ENCODE measurements at places on chromosomes 12 and 14.

DNA sequence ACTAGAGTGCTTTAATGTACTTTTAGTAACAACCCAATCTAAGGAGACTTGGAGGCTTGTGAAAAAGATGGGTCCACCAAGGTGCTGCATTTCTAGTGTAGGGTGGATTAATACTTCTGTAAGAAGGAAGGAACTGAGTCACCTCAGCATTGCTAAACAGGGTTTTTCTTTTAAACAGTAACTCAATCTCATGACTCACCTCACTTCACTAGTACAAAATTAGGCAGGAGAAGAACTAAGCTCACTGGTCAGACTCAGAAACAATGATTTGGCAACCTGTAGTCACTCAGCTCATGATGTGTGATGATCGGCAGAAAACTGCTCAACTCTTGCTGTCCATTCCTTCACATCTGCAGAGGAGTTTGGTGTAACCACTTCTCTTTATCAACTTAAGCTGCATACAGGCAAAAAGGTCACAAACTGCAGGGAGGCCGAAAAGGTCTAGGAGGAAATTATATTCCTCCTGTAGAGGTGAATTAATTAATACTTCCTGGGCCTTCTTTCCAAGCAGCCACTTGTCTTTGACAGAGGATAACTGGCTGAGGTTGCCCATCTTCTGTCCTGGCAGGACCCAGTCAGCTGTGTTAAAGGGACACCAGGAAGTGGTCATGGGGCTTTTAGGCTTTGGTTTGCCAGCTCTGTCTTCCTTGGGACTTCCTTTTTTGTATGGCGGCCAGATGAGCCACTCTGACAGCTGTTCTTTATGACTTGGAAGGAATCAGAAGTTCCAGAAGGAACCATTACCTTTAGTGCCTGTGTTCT lies 466.9 kb downstream of the FUT8 start:
- DNase-seq: no peak

DNA sequence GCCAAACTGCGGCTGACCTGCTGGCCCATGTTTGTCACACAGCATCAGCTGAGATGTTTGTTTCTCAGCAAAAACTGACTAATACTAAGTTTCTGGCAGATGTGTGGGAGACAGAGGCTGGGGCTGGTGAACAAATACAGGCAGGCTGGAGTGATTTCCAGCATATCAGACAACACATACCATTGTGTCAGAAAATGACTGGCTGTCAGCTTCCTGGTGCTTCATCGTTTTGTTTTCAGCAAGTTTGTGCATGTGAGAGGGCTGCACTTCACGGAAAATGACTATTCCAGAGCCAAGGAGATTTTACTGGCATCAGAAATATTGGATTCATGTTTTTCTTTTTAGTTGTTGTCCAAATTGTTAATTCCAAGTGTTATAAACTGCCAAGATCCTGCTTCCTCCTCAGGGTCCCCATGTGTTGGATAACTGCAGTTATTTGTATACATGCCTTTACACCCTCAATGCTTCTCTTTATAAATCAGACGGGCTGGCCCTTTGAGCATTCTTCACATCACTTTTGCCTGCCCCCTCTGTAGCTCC lies 145.7 kb downstream of the GALC start:
- DNase-seq: no peak

DNA sequence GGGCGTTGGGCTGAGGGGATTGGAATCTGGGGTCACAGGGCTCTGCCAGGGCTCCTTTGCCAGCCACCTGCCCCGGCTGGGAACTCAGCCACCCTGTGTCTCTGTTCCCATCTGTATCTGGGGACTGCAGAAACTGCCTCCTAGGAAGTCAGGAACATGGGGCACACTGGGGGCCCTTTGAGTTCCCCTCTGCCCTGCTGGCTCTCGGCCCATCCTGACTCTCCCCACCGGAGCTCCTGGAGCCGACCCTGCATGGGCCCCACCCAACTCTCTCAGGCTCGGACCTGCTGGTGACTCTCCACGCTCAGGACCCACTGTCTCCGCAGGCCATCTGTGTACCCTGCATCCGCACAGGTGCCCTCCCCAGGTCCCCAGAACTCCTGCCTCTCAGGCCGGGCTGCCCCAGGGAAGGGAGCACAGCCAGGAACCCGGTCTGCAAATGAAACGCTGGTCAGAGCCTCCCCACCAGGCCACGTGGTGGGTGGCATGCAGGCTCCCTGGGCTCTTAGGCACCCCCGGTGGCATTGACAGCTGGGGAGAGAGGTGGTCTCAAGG lies 82.8 kb downstream of the KIF26A start:
- DNase-seq: no peak

DNA sequence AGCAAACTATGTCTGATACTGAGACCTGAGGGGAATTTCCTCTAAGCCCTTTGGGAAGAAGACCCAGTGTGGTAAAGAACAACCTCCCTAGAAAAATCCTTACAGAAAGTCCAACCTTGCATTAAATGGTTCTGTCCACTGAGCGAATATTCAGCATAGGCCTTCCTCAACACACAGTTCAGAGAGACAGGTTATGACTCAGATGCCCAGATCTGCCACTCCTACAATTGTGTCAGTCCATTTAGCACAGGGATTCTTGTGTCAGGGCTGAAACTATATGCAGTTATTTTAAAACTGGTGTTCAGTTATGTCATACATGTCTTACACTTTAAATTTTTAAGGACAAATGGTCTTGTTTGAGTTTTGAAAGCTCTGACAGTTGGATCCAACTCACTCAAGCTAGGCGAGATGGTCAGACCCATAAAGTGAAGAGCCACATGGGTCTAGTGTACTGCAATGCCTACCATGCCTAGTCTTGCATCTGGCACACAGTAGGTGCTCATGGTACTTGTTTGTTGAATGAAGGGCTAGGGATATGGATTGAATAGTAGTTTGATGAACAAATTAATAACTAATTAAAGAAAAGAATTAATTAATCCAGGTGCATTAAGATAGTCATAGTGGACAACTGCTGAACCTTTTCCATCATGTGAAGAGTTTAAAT lies 207.5 kb upstream of the PWP1 start:
- no peak for DNase-seq

DNA sequence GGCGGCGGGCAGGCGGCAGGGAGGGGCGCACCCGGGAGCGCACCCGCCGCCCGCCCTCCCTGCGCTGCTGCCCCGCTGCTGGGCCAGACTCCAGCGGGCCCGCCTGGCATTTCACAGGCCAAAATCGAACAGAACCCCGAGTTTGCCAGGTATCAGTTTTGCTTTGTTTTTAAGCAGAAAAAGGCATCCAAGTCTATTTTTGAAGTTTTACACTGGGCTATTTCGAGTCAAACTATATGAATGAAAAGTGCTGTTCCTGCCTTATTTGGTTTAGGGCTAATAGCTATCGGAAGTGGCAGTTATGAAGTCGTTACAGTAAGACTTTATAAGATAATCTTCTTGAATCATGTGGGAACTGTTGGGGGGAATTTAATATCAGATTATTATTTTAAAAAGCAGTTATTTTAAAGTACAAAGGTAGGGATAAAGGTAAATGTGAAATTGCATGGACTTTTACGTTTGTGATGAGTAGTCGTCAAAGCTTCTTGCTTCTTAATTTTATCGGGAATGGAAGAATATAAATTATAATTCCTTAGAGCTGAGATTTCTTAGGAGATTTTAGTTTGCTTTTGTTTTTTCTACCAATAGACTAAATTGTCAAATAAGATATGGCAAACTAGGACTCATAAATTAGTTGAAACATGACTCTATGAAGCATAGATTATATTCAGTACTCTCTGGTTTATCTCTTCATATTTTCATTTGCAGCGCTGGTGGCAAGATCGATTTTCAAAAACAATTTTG lies 1.1 kb downstream of the MSRB3 start:
- no peak for DNase-seq

GRCh38 chr14:68941820-68942219 lies 37.3 kb downstream of the ACTN1 start:
- DNase-seq: no peak

- DNase-seq: no peak
Measured at GRCh38 chr14:54481695-54482094, 7.1 kb downstream of the GMFB start.

- no peak for DNase-seq
Measured at GRCh38 chr14:104784846-104785707, 10.5 kb downstream of the AKT1 start.

- no peak for DNase-seq
Measured at GRCh38 chr14:55592436-55592835, 12.4 kb downstream of the KTN1 start.

DNA sequence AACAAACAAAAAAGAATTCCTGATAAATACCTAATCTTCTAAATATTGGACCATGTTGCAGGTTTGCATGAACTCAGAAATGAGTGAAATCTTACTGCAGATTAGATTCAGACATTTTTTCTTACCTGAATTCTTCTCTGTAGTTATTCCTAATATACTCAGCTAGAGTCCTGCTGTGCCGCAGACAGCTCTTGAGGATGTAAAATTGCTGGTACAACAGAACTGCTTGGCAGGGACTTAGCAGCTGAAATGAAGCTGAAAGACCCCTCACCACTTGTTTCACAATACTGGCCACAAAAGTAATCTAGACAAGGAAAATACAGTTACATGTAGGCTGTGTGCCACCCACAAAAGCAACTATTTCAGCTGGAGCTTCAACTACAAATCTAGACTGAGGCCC lies 48.3 kb upstream of the KICS2 start:
- DNase-seq: no peak

GRCh38 chr12:89228491-89228890 lies 123.8 kb downstream of the DUSP6 start:
- DNase-seq: no peak

DNA sequence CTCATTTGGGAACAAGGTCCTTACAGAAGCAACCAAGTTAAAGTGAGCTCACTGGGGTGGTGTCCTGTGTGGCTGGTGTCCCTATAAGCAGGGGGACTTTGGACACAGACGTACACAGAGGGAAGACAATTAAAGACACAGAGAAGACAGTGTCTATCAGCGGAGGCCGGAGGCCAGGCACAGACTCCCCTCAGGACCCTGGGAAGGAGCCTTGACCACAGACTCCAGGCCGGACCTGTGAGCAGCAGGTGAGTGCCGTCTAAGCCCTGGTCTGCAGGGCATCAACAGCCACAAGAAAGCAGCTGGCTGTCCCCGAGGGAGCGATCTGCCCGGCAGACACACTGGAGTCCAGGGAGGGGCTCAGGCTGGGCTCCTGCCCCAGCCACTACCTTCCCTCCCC lies 219.1 kb upstream of the C14orf180 start:
- DNase-seq: no peak

- no peak for DNase-seq
Measured at GRCh38 chr12:55057481-55057880, 37.7 kb downstream of the NEUROD4 start.

GRCh38 chr14:88895116-88895515 lies 70.7 kb downstream of the TTC8 start:
- DNase-seq: no peak

DNA sequence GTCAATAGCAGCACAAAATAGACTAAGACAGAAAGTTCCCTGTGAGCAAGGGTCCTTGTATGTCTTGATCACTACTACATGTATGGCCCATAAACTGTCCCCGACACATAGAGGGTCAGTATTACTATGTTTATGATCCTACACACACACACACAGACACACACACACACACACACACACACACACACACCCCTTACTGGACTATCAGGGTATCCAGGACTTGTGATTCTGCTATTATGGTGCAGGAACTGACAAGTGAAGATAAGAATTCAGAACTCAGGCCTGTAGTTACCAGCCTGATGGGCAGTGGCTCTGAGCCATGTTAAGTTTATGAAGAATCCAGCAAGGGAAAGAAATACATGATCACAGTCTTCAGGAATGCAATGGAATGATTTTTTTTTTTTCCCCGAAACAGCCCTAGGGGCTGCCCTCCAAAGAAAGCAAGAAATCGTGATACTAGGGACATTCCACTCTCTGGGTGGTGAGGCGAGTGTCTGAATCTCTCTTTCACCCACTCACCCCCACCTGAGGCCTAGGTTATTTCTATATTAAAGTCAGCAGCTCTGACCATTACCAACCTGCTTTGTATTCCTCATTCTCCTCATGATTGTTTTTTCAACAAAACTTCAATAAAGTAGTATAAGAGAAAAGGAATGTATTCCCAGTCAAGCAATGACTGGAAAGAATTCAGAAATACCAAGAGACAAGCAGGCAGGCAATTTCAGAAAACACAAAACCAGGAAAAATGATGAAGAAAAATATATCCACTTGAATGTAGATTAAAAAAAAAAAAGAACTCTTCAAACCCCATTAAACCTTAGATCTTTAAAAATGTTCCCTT lies 105.8 kb downstream of the AVPR1A start:
- no peak for DNase-seq

DNA sequence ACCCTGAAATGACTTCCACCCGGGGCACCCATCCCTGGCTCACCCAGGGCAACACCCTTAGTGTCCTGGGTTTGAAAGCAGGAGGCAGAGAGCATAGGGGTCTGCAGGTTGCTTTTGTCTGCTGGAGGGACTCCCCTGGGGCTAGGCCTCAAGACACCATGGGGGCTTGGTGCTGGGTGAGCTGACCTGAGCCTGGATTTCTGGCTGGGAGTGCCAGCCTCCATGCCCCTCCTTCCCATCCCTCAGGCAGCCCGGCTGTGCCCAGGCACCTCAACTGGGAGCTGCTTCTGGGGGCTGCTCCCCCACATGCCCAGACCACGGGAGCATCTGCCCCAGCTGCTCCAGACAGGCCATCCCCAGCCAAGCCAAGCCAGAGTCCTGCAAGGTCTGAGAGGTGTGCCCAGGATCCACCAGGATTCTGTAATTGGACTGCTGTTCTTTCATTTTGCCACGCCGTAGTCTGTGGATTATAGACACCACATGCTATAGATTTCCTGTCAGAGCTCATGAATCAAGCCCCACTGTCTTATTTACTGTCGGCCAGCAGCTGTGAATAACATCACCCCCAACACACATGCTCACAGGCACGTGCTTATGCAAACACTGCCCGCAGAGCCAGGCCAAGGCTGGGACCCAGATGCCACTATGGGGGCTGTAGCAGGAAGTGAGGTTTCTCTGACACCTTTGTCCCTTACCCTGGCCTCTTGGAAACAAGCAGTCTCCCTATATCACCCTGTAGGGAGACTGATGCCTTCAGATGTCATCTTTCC lies 29.4 kb upstream of the ESRRB start:
- no peak for DNase-seq

DNA sequence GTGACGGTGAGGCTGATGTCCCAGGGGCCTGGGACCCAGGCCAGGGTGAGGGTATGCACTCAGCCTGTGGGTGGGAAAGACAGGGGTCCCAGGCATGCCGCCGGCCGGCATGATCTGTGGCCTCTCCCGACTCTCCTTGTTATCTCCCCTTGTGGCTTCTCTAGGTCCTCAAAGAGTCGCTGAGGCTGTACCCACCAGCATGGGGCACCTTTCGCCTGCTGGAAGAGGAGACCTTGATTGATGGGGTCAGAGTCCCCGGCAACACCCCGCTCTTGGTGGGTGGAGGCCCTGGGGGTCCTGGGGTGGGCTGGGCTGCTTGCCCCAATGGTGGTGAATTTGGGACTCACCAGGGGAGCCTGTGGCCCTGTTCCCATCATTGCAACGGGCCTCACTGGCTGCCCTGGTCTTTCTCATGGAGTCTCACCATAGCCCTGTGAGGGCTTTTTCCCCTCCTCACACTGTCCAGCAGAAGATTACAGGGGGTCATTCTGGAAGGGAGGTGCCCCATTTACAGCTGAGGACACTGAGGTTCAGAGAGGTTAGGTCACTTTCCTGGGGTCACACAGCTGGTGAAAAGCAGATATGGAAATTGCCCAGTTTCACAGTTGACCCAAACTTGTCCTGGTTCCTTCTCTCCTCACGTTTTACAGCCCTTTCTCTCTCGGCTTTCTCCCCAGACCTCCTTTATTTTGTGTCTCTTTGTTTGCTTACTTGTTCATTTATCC lies 37.9 kb downstream of the CYP46A1 start:
- no peak for DNase-seq

All from stimulated activated CD8-positive, alpha-beta memory T cell treated with anti-CD3 and anti-CD28 coated beads, Interleukin-4, amount 100 ng/mL, for 1 hour (primary cell).